ENCODE measurements at places on chromosomes 16 and 17.

DNA sequence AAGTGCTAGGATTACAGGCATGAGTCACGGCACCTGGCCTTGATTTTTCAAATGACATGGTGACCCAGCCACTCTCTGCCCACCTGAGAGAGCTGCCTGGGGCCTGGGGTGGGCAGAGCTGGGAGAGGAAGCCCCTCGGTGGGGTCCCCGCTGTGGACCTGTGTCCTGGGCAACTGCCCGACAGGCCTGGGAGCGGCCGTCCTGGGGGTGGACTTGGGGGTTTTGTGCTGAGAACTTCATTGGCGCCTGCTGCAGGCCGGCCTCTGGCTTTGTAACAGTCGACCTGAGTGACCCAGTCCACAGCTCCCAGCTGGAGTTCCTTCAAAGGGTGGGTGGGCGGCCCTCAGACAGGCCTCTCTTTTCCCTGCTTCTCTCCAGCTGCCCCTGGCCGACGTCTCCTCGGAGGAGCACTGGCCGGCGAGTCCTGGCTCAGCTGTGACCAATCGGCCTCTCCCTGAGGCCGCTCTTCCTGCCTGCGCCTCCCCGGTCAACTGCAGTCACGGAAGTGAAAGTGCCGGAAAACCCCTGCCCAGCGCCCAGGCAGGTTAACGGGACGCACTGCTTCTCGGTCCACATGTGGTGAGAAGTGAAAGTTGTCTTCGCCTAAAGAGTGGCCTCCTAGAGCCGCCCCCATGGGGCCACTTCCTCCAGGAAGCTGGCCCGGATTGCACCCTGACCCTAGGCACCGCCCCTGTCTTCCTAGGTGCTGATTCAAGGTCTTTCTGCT is 5.5 kb downstream of the CBFA2T3 start:
- no peak for DNase-seq
- H3K36me3 ChIP-seq = no peaks in the 10 kb centered on the region
- no peak overlapping the region for H3K27ac ChIP-seq
- no peak overlapping the region for H3K4me3 ChIP-seq
- no peaks in the 10 kb centered on the region for H3K27me3 ChIP-seq

DNA sequence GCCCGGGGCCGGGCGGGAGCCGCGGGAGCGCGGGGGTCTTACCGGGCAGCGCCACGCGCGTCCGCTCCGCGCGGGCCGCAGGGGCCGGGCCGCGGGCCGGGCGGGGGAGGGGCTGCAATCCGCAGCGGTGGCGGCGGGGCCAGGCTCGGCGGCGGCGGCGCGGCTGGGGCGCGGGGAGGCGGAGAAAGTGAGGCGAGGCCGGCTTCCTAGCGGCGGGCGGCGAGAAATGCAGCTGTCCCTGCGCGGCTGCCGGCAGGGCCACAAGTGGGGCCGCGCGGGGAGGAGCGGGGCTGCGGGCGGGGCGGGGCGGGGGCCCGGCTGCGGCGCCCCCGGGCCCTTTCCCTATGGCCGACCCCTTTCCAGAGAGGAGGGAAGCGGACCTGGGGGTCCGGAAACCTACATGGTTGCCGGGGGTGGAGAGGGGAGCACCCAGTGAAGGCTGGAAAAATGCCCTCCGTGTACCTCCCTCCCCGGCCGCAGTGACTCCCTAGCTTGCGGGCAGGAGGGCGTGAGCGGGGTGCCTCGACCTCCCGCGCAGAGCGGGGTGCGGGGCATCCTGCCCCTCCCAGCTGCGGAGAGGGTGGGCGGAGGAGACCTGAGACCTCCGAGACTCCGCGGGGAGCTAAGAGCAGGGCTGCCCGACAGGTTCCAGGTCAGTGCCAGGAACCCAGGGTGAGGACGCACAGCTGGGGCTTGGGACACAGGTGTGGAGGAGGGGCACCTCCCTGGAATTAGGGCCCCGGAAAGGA is at the start of gene CUEDC1:
Gene CUEDC1, minus strand, starts transcription at position 230 of the 749 bp plus-strand sequence. CDS start 69,848 bp downstream, outside the sequence.
- H3K4me1 ChIP-seq = peaks cover 33% of the 10 kb centered on the region
- peak within 1 kb of the TSS; percentile 85 for H3K4me3 ChIP-seq
- no peaks in the 10 kb centered on the region for H3K36me3 ChIP-seq
- H3K27ac ChIP-seq = peak within 1 kb of the TSS; percentile 89
- peak; percentile 91 for DNase-seq
- no peaks in the 10 kb centered on the region for H3K27me3 ChIP-seq

GRCh38 chr16:1942047-1942809 is 771 bp downstream of the MSRB1 start:
- peak overlapping the region; percentile 70 for H3K27ac ChIP-seq
- H3K4me3 ChIP-seq = peak overlapping the region; percentile 70
- no peak for DNase-seq
- no peaks in the 10 kb centered on the region for H3K27me3 ChIP-seq
- no peaks in the 10 kb centered on the region for H3K36me3 ChIP-seq

DNA sequence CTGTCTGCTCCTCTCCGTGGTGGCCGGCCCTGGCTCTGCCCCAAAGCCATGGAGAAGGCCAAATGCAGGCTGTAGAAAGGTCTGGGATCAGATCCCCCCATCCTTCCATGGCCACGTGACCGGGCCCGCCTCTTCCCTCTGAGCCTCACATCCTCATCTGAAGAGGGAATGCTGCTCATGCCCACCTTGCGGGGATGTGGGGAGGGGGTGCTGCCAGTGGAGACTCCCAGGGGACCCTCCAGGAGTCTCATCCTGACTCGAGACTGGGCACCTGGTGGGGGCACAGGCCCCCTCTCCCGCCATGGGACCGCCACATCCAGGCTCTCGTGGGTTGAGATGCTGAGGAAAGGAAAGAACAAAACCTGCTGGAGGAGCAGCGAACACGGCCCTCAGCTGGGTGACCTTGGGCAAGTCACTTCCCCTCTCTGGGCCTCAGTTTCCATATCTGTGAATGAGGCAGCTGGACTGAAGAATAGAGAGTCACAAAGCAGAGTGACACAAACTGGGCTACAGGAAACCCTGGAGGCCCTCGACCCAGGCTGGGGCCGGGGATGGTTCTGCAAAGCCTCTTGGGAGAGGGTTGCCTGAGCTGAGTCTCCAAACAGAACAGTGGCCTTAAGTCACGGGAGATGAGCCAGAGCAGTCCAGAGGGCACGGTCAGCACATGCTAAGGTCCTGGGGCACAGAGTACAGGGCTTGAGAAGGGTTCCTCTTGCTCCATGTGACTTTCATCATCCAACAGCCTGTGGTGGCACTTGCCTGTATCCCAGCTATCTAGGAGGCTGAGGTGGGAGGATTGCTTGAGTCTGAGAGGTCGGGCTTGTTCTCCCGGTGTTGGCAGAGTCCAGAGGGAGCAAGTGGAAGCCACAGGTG is 30.1 kb downstream of the SOCS1 start:
- H3K4me3 ChIP-seq = no peak overlapping the region
- no peak overlapping the region for H3K27ac ChIP-seq
- H3K36me3 ChIP-seq = no peaks in the 10 kb centered on the region
- H3K27me3 ChIP-seq = no peaks in the 10 kb centered on the region
- DNase-seq = no peak

- H3K36me3 ChIP-seq = no peaks in the 10 kb centered on the region
- peaks cover 4% of the 10 kb centered on the region for H3K27me3 ChIP-seq
- no peak overlapping the region for H3K27ac ChIP-seq
Observed at GRCh38 chr16:50838165-50838564, 96.3 kb downstream of the CYLD start.

DNA sequence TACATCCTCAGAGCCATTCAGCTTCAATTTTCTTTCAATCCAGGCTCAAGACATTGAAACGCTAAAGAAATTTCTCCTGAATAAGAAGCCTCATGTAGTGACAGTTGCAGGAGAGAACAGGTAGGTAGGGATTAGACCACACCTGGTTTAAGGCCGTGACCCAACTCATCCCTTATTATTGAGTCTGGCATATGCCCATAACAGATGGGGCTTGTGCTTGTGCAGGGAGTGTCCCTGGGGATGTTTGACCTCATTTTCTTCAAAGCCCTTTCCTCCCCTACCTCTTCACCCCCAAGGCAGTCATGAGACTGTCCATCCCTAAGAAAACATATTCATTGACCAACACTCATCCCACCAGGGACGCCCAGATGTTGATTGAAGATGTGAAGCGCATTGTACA is 24.3 kb downstream of the SUPT6H start:
- H3K4me3 ChIP-seq = no peak overlapping the region
- no peaks in the 10 kb centered on the region for H3K4me1 ChIP-seq
- H3K27me3 ChIP-seq = no peaks in the 10 kb centered on the region
- H3K27ac ChIP-seq = no peak overlapping the region
- no peak for DNase-seq

DNA sequence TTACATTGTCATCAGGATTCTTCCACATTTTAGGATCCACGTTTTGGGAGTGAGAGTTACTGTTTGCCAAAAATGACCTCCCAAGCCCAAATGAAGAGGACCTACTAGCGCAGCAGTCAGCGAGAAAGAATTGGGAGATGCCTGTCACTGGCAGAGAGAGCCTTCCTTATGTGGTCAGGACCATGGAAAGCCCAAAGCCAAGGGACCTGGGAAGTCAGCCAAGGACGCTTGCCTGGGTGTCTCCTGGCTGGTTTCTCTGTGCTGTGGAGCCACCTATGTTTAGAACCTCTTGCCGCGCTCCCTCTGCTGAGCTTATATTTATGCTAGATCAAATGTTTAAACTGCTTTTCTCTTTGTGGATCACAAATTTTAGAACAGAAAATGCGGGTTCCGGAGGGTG is 24.9 kb upstream of the RHBDL3 start:
- H3K27ac ChIP-seq = no peak overlapping the region
- no peak overlapping the region for H3K4me3 ChIP-seq
- H3K27me3 ChIP-seq = no peaks in the 10 kb centered on the region
- no peaks in the 10 kb centered on the region for H3K36me3 ChIP-seq
- no peaks in the 10 kb centered on the region for H3K4me1 ChIP-seq
- DNase-seq = no peak

DNA sequence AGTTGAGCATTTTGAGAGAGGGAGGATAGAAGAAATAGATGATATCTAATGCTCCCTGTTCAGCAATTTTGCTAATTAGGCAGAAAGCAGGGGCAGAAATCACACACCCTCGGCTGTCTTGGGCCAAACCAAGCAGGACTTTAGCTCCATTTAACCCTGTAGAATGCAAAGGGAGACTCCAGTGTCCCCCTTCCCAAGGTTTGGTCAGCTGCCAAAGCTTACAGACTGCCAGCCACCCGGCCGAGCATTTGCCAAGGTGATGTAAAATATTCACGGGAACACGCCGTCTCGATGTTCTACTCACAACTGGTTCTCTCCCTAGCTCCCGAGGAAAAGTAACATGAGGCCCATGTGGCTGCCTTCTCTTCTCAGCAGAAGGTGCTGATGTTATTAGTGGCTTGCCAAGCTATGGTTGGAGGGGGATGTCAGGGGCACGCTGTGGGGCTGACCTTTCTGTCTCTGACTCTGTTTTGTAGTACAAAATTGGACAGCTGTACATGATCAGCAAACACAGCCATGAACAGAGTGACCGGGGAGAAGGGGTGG is 155.3 kb downstream of the PITPNC1 start:
- peaks cover 3% of the 10 kb centered on the region for H3K4me1 ChIP-seq
- no peak for DNase-seq
- no peaks in the 10 kb centered on the region for H3K36me3 ChIP-seq
